ENCODE measurements at places on chromosomes 12 and 14. TPM values are rescaled to one million over a fixed set of nuclear protein-coding genes. Genes with fewer than 3 reads are reported as not detected.

DNA sequence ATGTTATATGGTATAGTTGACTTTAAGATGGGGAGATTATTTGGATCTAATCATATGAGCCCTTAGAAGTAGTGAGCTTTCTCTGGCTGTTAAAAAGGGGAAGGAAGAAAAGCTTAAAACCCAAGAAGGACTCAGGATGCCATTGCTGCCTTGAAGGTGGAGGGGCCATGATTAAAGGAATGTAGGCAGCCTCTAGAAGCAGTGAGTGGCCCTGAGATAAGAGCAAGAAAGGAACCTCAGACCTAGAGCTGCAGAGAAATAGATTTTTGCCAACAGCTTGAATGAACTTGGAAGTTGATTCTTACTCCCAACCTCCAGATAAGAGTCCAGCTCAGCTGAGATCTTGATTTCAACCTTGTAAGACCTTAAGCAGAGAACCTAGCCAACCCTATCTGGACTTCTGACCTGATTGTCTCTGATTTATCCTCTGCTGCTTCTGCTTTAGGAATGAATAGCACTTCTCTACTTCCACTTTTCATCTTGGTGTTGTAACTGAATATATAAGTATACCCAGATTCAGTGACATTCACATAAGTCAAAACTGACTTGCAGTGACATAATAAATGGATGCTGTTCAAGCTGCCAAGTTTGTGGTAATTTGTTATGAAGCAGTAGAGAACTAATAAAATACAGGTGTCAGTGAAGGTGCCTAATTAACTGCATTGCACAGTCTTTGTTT is 33.5 kb downstream of the RAD51B start:
- DNase-seq = no peak

DNA sequence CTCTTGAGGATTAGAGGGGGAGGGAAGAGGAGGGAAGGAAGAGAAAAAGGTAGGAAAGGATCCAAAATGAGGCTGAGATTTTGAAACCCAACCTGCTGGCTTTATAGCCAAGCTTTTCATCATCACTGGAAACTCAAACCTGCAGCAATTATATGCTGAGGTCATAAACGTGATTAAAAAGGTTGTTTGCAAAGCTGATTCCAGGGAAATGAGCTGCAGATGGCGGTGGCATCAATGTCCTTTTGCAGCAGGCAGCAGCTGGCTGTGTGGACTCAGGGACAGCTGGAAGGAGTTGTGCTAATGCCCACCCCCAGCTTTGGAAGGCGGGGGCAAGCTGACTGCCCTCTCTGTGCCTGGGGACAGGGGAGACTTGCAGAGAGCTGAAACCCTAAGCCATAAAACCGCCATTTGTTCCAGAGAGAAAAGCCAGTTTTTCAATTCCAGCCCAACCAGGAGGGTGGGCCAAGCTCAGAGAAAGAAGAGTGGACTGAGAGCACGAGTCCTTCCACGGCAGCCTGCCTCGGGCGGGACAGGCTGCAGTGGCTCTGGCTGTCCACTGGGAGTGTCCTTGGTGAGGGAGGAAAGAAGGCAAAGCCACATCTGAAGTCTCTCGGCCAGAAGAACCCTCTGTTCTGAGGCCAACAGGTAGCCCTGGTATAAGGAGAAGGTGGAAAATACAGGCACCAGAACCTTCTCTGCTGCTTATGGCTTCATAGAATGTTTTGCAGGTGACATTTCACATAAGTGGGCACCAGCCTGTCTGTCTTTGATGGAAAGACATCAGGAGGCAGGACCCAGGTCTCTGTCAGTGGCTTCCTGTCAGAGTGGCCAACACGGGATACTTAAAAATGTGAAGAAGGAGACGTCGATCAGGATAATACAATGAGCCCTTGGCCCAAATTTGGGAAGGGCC is 90.7 kb downstream of the SINHCAF start:
- peak; percentile 49 for DNase-seq

DNA sequence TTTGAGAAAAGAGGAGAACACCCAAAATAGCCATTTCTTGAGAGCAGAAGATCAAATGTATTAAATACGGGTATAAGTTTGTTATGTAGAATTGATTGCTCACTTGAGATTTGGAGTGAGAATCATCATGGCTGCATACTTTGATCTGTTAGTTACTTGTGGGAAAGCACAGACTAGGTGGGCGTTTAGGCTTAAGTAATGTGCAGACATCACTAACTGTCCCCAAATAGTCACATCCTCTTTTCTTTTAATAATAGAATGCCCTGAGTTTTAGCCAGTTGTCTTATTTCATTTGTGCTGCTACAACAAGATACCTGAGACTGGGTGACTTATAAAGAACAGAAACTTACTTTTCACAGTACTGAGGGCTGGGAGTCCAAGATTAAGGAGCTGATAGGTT is 14.3 kb upstream of the GTF2A1 start:
- DNase-seq = no peak

DNA sequence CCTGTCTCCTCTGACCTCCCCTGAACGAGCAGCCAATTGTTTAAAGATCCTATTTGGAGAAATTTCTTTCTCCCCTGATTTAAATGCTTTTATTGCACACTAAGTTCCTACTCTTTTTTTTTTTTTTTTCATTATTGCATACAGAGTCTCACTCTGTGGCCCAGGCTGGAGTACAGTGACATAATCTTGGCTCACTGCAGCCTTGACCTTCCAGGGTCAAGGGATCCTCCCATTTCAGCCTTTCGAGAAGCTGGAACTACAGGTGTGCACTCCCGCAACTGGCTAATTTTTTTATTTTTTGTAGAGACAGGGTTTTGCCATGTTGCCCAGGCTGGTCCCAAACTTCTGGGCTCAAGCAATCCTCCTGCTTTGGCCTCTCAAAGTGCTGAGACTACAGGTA is 5.2 kb upstream of the P2RX7 start:
- no peak for DNase-seq

DNA sequence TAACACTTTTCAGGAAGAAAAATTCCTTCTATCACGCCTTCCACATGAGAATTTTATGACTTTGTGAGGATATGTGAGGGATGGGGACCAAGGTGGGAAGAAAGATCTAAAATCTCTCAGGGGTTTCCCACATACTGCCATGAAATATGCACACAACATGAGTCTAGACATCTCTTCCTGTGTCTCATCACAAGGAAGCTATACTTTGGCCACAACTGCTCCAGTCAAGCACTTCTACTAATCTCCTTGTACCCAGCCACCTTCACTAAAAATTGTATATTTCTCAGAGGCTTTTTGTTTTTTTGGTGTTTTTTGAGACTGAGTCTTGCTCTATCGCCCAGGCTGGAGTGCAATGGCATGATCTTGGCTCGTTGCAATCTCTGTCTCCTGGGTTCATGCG is 3.2 kb downstream of the OSBPL8 start:
- no peak for DNase-seq

DNA sequence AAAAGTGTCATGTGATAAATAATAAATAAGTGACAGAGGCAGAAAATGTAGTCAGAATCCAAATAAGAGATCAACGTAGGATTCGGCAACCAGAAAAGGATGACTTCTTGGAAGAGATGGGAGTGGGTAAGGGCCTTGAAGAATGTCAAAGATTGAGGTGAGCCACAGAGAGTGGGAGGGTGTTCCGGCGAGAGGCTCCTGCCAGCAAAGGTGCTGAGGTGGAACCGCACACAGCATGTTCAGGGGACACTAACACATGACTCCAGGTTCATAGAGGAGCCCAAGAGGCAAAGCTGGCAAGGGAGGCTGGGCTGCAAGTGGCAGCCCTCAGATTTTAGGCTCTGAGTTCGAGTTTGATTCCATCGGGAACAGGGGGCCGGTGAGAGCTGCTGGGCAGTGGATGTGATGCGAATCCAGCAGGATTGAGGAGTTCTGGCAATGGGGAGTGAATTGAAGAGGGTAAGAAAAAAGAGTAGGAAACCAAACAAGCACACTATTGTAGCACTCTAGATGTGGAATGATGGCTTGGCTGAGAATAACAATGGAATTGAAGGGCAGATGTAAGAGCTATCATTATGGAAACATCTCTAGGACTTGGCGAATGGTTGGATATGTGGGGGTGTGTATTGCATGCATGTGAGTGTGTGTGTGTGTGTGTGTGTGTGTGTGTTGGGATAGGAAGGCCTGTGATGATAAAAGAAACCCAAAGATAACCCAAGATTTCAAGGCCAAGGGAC is 36.5 kb downstream of the LRRC74A start:
- no peak for DNase-seq

- no peak for DNase-seq
Observed at GRCh38 chr12:49335118-49335954, 1.7 kb downstream of the C1QL4 start.

GRCh38 chr12:97293541-97293940 is 169.1 kb upstream of the RMST start:
- no peak for DNase-seq

- DNase-seq = no peak
Observed at GRCh38 chr12:96155781-96156180, 38.4 kb upstream of the ELK3 start.

DNA sequence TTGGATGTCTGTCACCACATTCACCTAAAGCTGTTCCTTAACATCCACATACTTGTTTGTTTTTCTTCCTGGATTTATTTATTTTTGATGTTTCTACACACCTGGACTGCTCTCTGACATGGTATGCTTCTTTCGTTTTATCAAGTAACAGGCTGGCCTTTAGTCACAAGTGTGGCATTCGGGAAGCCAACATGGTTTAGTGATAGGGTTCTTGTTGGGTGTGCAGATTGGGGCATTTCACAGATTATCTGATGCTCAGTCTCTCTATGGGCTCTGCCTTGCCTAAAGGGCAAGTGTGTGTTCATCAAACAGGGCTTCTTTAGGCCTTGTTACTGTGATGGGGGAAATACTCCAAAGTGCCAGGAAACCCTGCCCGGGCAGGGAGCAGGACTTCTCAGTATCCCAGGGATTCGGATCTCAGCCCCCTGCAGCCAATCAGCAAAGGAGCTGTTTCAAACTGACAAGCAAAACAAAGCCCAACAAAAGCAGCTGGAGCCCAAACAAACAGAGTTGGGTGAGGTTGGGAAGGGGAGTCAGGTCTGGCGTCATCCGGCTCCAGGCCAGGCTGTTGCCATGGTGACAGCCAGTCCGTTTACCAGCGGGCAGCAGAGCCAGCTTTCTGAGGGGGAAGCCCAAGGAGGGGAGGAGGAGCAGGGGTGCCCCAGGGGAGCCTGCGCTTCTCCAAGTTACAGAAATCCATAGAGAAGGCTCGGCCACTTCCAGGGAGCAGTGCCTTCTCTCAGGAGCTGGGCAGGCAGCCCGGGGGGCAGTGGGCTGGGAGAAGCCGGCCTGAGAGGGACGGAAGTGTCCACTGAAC is 31.9 kb downstream of the FOS start:
- peak; percentile 46 for DNase-seq

GRCh38 chr12:105289114-105289904 is 41.2 kb upstream of the C12orf75 start:
- DNase-seq = no peak

GRCh38 chr14:28769276-28769880 is 2.8 kb downstream of the FOXG1 start:
- no peak for DNase-seq

- DNase-seq = no peak
Observed at GRCh38 chr12:26599096-26599695, 233.8 kb downstream of the ITPR2 start.

DNA sequence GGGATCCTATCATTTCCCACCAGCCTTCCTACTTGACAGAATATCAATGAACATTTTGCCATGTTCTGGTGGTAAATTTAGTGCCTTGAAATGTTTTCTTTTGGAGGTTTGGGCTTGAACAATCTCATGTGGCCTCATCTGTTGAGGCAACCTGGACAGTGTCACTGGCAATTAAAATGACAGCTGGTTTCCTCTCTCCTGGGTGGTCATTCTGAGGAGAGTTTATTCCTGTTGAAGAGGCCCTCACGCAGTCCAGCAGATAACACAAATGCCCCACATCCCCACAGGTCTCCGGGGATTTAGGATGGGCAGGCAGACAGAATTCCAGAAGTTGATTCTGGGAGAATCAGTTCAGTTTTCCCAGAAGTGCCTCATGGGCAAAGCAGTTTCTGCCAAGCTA is 41.9 kb downstream of the MMAB start:
- DNase-seq = no peak

DNA sequence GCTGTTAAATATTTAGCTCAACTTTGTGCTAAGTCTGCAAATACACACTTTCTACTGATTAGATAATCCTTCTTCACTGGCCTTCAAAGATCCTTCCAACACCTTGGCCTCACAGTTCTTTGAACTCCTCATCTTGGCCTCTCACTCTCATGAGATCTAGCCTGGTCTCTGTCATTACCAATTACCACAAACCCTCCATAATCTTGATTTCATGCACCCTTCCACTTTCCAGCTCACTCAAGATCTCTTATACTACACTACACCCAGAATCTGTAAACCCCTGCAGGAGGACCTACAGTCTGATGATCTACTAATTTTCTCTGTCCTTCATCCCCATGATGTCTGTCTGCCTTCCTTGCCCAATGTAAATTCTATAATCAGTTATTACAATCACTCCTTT is 71.1 kb downstream of the DUSP16 start:
- DNase-seq = no peak

GRCh38 chr12:68807576-68808387 is at the start of gene MDM2:
Gene MDM2, plus strand, starts transcription at chr12:68808177. Its CDS starts 301 bp downstream, at chr12:68808478.
- DNase-seq = peak; percentile 96

DNA sequence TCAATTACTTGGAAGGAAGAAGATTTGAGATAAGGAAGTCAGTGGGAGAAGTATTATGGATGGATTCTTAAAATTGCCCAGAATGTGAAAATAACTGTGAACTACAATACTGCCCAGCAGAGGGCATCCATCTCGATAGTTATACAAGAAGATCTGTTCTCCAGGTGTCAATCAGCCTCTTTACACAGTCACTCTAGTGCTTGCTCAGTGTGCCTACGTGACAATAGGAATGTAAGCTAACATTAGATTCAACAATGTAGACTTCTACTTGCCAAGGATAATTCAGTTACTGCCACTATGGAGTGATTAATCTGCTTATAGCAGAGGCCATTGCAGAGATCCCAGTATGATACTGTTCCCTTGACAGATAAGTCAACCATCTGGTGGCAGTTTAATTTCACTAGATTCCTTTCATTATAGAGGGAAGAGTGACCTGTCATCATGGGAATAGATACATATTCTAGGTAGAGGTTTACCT is 10.6 kb upstream of the MAP4K5 start:
- peak; percentile 33 for DNase-seq

DNA sequence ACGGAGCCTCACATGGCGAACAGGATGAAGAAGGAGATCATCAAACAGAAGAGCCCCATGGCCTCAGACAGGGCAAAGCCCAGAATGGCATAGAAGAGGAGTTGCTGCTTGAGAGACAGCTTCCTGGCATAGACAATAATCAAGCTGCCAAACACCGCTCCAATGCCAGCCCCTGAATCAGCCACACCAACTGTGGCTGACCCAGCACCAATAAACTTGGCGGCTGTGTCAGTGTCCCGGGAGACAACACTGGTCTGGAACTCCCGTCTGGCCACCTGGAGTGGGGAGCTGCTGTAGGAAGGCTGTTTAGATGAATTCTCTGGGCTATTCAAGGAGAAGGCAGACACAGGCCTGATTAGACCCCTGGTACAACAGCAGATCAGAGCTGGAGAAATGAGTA is 100.1 kb downstream of the HEATR5A start:
- no peak for DNase-seq

- DNase-seq = no peak
Observed at GRCh38 chr12:28127455-28127854, 62.8 kb upstream of the CCDC91 start.

- no peak for DNase-seq
Observed at GRCh38 chr14:99240627-99241324, 31.2 kb downstream of the BCL11B start.

GRCh38 chr14:68645371-68645770 is 147.5 kb downstream of the ZFP36L1 start:
- no peak for DNase-seq

NKX2-1 gene
- not detected for polyA plus RNA-seq

TBX5 gene
- not detected for polyA plus RNA-seq

RESF1 gene
- polyA plus RNA-seq = 17.5 TPM

IFI27L2 gene
- 69.2 TPM for polyA plus RNA-seq

KCNA5 gene
- not detected for polyA plus RNA-seq

ASCL1 gene
- not detected for polyA plus RNA-seq

KCNA1 gene
- not detected for polyA plus RNA-seq

AQP2 gene
- not detected for polyA plus RNA-seq

Measured in A549 (cell line).